ENCODE measurements at places on chromosomes 7 and 10. TPM values are rescaled to one million over a fixed set of nuclear protein-coding genes. Genes with fewer than 3 reads are reported as not detected.

Gene NOS3
- total RNA-seq: 0.34 TPM

Gene HOXA2
- 0.66 TPM for total RNA-seq

Gene SCD
- total RNA-seq: 130 TPM

Gene MPP7
- 0.29 TPM for total RNA-seq

Gene LRIT1
- total RNA-seq: not detected

Gene MEST
- total RNA-seq: 35.8 TPM

Gene BBS9
- total RNA-seq: 3.4 TPM

Gene PHKG1
- total RNA-seq: 0.22 TPM

Data from A549 treated with Mapracorat at 1 μM for 4 hours (cell line).